Cortex of kidney (tissue), 1 donor: ENCODE measurements at places on chromosomes 12 and 14.

GRCh38 chr12:15789220-15790171 lies at the start of gene EPS8:
TSS of gene EPS8 (minus strand) at chr12:15789388. CDS start at chr12:15682951, 106,437 bp downstream.
- DNase-seq: peak; percentile 75

- no peak for DNase-seq
Measured at GRCh38 chr12:5573390-5573789, 141.5 kb downstream of the NTF3 start.

DNA sequence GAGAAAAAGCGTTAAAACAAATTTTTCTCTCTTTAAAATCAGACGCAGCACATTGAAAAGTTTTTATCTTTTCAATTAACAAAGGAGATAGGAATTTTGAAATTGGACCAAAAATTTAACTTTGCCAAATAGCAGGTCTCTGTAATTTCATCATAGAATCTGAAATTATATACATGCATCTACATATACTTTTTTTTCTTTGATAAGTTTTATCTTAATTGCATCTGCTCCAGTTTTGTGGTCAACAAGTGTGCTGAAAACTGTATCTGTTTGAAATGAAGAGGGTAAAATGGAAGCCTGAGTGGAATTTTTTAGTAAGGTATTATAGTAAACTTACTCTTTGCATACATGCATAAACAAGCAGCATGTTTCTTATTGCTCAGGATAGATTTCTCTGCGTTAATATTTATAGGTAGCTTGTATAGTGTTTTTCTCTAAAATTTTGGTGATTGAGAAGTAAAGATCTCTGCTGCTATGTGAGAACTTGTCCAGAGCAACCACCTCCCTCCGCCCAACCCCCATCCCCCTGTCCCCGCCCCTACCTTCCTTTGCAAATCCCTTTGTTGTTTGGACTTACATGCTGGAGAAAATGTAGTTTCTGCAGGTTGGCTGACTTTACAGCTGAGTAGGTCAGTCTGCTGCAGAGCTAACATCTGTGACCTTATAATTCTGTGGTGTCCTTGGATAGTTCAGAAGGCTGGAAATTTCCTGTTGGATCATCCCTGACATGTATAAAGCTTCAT lies 64.6 kb downstream of the VRK1 start:
- no peak for DNase-seq

DNA sequence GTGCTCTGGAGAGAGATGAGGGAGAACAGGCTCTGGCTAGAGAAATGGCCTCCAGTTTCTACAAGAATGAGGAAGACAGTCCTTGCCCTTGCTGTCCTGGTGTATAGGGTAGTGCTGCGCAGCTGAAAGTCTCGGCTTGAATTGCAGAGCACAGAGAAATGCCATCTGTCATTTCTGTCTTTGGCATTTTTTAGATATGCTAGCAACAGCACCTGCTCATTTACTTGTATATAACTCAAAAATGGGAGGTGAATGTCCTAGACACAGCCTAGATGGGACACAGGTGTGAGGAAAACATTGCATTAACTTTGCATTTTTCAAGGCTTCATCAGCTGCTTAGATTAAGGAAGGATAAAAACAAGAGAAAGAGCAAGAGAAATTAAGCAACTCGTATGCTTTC lies 35.8 kb downstream of the GPR19 start:
- no peak for DNase-seq

DNA sequence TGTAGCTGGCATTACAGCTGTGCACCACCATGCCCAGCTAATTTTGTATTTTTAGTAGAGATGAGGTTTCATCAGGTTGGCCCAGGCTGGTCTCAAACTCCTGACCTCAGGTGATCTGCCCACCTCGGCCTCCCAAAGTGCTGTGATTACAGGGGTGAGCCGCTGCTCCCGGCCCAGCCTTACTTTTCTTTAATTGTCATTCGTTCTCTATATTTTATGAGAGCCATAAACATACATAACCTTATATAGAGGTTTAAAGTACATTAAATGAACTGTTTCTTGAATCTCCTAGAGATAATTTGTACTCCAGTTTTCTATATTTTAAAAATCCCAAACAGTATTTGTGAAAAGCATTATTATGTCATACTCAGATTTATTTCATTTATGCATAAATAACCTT lies 98.6 kb downstream of the SYNE2 start:
- DNase-seq: no peak

DNA sequence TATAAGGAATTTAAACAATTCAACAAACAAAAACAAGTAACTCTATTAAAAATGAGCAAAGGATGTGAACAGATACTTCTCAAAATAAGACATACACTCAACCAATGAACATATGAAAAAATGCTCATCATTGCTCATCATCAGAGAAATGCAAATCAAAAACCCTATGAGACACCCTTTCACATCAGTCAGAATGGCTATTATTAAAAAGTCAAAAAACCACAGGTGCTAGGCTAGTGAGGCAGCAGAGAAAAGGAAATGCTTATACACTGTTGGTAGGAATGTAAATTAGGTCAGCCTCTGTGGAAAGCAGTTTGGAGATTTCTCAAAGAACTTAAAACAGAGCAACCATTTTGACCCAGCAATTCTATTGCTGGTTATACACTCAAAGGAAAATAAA lies 52.0 kb downstream of the NAV3 start:
- DNase-seq: no peak

DNA sequence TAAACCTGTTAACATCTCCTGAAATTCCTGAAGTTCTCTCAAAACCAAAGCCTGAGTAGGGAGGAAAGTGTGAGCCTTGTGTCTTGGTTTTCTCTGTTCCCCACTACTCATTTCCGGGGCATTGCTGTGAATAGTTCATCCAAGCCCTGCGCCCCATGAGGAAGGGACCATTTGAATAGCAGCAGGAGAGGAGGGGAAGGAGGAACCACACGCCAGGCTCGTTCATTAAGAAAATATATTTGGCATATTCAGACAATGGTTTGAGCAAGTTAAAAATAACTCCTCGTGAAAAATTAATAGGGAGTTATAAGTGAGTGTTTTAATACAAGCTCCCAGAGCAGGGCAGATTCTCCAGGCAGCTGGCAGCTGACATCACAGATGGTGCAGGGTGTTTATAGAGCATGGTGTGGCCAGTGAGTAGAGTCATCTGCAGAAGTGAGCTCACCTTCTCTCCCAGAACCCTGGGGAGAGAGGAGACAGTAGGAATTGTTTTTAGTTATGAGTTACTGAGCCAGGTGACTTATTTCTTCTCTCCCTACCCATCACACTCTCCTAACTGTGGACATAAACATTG lies 29.5 kb upstream of the CISTR start:
- no peak for DNase-seq

DNA sequence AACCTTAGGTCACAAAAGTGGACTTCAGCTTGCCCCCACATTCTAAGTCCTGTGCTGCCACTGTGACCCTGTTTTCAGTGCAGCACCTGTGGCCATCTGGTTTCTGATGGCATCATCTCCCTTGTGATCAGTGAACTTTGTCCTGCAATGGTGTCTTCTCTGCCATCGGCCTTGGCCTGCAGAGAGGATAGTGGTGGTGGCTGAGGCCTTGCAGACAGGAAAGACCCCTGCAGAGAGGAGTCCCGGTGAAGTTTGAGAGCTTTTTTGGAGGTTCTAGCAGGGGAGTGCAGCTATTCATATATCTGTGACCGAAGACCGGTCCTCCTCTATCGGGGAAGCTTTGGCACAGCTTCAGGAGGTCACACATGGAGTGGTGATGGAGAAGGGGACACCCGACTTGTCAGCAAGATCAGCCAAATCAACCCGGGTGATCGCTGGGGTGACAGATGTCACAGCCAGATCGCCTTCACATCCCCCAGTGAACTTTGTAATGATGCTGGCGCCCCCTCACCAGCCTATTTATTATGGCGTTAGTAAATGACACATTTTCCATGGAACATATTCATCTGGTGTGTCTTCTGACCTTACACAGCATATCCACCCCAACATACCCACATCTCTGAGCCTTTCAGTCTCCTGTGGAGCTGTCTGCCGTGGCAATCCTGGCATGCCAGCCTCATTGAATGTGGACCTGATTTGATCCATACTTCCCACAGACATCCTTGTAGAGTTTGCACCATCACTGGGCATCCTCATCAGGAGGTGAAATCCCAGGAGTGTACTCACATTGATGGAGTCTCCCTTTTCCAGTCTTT lies 136.1 kb downstream of the PAPOLA start:
- no peak for DNase-seq

GRCh38 chr12:116207274-116207673 lies 70.2 kb downstream of the MED13L start:
- DNase-seq: no peak

DNA sequence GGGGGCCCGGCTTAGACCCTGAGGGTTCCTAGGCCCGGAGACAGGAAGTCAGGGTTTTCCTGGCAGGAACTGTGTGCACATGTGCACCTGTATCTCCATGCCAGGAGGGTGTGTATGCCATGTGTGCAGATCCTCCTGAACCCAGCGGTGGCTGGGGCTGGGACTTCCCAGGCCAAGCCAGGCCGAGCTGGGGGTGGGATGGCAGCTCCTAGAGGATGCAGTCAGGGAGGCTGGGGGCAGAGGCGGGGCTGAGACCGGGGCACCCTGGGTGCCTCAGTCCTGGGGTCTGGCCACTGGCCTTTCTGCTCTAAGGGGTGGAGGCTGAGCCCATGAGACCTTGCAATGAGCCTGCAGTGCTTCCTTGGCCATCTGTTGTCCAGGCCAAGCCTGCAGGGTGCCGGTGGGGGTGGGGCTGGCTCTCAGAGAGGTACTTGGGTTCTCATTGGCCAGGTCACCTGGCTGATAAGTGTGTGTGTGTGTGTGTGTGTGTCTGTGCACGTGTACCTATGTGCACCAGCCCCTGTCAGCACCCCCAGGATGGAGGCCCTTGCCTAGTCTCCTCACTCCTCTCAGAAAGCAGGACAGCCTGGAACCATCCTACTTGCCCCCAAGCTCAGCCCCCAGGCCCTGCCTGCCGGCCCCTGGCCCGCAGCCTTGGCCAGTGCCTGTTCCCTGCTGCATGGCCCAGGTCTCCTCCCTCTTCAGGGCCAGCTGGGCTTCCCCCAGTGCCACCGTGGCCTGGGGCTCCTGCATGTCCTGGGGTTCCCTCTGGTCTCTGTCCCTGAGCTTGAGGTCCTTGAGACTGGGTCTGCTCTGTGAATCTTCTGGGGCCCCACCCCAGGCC lies 10.6 kb upstream of the TNFAIP2 start:
- DNase-seq: no peak

GRCh38 chr12:31037931-31038330 lies 35.7 kb upstream of the DDX11 start:
- no peak for DNase-seq

DNA sequence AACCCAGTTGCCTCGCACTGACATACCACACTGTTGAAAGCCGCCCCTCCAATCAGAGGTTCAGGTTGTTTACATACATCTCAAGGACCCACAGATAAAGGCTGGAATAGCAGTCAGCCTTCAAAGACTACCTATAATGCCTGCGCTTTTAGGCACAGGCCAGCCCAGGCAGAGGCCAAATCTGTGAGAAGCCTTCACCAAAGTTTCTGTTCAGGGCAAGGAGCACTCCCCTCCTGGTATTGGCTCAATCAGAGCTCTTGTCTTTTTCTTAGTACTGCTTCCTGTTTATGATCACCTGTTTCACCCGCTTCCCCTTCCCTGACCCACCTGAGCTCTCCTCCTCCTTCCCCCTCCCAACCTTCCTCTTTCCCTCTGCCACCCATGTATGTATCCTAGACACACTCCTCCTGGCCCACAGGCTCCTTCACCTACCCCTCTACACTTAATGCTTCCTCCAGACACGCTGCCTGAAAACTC lies 34.8 kb downstream of the DUSP16 start:
- DNase-seq: no peak

DNA sequence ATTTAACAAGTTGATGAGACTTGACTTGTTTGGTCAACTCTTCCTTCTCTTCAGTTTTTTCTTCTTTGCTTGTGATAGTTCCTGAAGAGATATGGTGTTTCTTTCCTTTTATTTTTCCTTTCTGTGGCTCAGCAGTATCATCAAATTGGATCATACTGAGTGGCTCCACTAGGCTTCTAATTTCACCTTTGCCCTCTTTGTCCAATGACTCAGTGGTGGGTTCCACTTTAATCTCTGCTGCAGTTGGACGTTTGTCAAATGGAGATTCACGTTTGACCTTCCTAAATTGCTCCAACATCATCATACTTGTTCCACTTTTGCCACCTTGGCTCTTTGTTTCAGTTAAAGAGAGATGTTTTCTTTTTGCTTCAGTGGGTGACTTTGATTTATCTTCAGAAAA lies 41.5 kb downstream of the FAM186A start:
- DNase-seq: no peak

GRCh38 chr14:101498526-101498860 lies 62.8 kb upstream of the DIO3 start:
- no peak for DNase-seq

GRCh38 chr12:24948757-24949722 lies at the start of gene BCAT1:
TSS of gene BCAT1 (minus strand) at chr12:24949101. CDS start at chr12:24948932, 169 bp downstream.
- no peak for DNase-seq

DNA sequence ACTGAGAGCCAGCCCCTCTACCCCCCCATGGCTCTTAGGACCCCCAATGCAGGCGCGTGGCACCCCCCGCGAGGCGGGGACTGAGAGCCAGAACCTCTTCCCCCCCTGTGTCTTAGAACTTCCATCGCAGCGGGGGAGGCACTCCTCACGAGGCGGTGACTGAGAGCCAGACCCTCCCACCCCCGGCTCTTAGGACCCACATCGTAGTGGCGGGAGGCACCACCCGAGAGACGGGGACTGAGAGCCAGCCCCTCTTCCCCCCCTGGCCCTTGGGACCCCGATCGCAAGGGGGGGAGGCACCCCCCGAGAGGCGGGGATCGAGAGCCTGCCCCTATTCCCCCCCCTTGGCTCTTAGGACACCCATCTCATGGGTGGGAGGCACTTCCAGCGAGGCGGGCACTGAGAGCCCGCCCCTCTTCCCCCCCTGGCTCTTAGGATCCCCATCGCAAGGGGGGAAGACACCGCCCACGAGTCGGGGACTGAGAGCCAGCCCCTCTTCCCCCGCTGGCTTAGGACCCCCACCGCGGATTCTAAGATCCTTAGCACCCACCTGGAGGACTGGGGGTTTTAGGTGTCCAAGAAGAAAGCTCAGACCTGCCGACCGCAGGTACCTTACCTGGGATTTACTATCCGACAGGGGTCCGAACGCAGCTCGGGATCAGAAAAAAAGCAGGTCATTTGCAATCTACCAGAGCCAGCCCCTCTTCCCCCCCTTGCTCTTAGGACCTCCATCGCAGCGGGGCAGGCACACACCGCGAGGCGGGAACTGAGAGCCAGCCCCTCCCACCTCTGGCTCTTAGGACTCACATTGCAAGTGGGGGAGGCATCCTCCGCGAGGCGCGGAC lies 44.9 kb downstream of the DDX11 start:
- no peak for DNase-seq

- DNase-seq: no peak
Measured at GRCh38 chr12:28793581-28794151, 355.4 kb upstream of the FAR2 start.

GRCh38 chr12:110373962-110374611 lies 29.4 kb downstream of the ANAPC7 start:
- DNase-seq: no peak

DNA sequence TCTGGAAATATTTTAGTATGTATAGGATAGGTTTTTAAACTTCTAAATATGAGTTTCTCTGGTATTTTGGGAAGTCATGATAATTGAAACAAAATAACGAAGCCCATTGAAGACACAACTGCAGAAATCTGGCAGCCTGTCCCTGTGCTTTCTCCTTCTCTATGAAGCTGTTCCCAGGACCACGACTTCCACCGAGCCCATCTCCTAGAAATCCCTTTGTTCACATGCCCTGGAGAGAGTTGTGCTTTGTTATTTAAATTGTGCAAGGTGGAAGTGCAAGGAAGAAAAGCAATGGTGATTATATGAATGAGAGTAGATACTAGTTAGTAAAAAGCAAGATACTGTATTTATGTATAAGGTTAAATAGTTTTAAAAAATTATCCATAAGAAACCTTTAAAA lies 32.2 kb downstream of the STK38L start:
- no peak for DNase-seq

- no peak for DNase-seq
Measured at GRCh38 chr12:52679875-52680274, 332 bp downstream of the KRT1 start.
